ENCODE measurements at places on chromosomes 4 and X.
A peak's percentile ranks its signal among the peaks of the same experiment; 100 is the strongest.

- peak; percentile 96 for DNase-seq
These were observed 7.2 kb downstream of the TBC1D14 start for GRCh38 chr4:6916587-6917460.

DNA sequence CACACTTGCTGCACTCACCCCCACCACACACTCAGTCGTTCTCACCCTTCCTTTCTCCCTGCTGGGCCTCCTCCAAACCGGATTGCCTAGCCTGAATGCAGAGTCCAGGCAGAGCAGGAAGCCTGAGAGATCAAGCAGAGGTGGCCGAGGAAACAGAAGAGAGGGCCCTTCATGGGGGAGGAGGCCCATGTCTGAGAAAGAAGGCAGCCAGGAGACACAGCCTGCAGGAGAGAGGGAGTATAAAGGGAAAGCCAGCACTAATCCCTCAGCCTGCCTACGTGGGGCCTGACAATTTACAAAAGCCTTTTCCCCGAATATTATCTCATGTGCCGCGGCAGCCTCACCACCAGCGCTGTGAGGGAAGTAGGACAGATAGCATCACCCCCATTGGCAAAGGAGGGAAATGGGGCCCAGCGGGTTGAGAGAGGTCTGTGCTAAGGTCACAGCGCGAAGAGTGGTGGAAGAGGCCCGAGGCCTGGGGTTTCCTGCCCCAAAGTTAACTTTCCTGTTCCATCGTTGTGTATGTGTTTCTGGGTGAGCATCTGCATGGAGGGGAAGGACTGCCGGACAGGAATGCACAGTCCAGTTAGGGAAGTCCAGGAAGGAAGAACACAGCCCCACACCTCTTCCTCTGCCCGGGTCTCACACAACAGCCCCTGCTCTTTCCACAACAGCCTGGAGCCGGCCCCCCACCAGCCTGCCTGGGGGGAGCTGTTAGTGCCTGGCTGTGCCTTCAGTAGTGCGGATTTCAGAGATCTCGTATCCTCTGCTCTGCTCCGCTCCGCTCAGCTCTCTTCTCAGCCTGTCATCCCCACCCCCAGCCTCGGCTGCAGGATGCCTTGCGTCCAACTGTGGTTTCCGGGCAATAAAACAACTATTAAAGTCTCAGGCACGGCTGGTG lies 50.9 kb upstream of the BCOR start:
- DNase-seq: peak; percentile 80

- DNase-seq: no peak
These were observed 113.2 kb upstream of the SPRY1 start for GRCh38 chr4:123283371-123283895.

DNA sequence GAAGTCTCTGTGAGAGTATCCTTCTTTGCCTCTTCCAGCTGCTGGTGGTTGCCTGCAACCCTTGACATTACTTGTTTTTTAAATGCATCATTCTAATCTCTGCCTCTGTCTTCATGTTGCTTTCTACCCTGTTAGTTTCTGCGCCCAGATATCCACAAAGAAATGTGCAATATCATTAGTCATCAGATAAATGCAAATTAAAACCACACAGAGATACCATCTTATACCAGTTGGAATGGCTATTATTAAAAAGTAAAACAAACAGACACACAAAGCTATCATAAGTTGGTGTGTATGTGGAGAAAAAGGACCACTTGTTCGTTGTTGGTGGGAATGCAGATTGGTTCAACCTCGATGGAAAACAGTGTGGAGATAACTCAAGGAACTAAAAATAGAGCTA lies 517.4 kb downstream of the FAT4 start:
- no peak for DNase-seq

GRCh38 chr4:158209825-158210807 lies at the start of gene TMEM144:
TSS of gene TMEM144 (plus strand) at chr4:158210486. CDS start at chr4:158212668, 2,182 bp downstream.
- peak; percentile 95 for DNase-seq

DNA sequence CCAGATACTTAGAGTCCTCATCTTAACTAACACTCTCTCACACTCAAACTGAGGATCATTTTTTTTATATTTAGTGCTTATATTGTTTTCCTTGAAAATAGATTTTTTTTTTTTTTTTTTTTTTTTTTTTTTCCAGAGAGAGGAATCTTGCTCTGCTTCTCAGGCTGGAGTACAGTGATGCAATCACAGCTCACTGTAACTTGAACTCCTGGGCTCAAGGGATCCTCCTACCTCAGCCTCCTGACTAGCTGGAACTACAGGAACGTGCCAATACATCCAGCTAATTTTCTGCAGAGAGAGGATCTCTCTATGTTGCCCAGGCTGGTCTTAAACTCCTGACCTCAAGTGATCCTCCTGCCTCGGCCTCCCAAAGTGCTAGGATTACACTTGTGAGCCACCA lies 650.3 kb upstream of the ATOH1 start:
- no peak for DNase-seq

DNA sequence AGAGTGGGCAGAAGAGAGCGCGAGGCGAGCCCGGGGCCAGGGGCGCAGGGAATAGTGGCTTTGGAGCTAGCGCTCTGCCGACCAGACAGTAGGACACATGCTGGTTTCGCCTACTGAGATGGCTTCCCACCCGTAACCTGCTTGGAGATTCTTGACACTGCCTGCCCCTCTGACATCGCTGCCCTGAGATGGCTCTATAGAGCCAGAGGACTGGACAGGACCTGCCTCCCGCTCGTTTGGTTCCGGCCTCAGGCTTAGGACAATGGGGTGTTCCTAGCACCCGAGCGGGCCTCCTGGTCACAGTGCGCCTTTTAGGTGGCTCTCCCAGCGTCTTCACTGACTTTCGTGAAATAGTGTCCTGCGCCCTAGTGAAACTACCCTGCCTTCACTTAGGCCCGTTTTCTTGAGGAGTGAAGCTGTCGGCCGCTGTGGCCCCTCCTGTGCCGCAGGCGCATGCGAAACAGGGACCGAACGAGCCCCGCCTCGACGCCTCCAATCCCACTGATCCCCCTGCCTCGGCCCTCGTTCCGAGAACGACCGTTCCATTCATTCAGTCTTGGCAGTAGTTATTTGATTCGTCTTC lies 608 bp downstream of the TAF1 start:
- DNase-seq: peak; percentile 34

DNA sequence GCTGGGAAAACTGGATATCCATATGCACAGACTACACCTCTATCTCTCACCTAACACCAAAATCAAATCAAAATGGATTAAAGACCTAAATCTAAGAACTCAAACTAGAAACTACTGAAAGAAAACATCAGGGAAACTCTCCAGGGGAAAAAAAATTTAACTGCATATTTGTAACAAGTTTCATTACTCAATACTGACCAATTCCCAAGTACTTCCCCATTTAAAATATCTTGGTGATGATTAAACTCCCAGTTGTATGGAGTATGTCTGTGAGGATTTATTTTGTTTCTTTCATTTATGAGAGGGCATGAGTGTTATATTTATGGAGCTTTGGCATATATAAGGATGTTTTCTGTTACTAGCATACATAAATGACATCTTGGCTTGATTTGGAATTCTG lies 112.3 kb upstream of the IL15 start:
- DNase-seq: no peak

DNA sequence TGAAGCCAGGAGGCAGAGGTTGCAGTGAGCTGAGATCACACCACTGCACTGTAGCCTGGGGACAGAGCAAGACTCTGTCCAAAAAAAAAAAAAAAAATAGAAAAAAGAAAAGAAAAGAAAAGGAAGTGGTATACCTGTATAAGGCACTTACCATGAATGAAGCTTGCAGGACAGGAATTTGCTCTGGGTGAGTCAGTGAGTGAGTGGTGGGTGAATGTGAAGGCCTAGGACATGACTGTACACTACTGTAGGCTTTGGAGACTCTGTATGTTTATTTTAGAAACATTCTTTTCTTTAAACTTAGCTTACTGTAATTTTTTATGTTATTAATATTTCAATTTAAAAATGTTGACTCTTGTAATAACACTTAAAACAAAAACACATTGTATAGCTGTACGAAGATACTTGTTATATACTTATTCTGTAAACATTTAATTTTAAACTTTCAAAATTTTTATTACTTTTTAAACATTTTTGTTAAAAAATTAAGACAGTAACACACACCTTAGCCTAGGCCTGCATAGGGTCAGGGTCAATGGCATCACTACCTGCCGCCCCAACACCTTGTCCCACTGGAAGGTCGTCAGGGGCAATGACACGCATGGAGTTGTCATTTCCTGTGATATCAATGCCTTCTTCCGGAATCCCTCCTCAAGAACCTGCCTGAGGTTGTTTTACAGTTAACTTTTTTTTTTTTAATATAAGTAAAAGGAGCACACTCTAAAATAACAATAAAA lies 78.7 kb downstream of the CLNK start:
- no peak for DNase-seq

GRCh38 chrX:31440546-31440945 lies 368.7 kb upstream of the FTHL17 start:
- DNase-seq: no peak

GRCh38 chr4:105461621-105462382 lies 12.1 kb downstream of the PPA2 start:
- DNase-seq: peak; percentile 79

GRCh38 chr4:44817930-44818329 lies 91.6 kb upstream of the GNPDA2 start:
- no peak for DNase-seq

DNA sequence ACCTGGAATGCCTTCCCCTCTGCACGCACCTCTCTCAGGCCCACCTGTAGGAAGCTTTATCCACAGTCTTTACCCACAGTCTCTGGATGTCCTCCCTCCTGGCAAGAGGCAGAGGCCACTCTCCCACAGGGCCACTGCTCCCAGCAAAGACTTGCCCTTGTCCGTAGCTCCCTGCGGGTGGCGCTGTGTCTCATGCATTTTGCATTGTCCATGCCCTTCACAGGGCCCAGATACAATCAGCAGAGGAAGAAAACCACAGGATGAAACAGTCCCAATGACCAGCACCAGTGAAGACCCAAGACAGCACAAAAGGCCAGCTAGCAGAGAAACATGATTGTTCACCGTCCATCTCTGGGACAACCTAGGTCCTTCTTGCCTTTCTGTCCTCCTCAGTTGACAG lies 2.1 kb upstream of the NSG1 start:
- peak; percentile 31 for DNase-seq

- no peak for DNase-seq
These were observed 19.3 kb downstream of the GPR143 start for GRCh38 chrX:9746148-9746888.

DNA sequence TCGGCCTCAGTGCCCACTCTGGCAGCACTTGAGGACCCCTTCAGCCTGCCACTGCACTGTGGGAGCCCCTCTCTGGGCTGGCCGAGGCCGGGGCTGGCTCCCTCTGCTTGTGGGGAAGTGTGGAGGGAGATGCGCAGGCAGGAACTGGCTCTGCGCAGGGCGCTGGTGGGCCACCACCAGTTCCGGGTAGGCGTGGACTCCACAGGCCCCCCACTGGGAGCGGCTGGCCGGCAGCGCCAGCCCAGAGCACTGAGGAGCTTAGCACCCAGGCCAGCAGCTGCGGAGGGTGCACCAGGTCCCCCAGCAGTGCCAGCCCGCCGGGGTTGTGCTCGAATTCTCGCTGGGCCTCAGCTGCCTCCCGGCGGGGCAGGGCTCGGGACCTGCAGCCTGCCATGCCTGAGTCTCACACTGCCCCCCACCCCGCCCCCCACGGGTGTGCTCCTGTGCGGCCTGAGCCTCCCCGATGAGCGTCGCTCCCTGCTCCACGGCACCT lies 216.9 kb upstream of the TACR3 start:
- no peak for DNase-seq

GRCh38 chrX:52556741-52557140 lies 39.9 kb upstream of the XAGE1B start:
- no peak for DNase-seq

DNA sequence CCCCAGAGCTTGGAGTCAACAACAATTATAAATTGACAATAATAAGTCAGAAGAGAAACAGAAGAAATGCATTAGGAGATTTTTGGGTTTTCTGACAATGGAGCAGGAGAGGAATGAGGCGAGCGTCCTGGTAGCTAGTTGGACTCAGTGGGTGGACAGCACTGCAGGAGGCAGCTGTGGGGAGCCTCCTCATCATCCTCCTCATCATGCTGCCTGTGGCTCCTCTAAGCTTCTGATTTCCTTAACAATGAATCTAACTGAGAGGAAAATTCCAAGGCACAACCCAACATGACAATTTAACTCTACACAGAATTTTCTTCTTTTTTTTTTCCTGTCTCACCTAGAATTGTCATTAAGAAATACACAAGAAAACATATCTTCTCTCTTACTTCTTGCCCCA lies 357.1 kb upstream of the NOCT start:
- no peak for DNase-seq

GRCh38 chr4:143347484-143348111 lies 10.9 kb downstream of the GAB1 start:
- DNase-seq: no peak

- no peak for DNase-seq
These were observed 64.8 kb upstream of the RBPJ start for GRCh38 chr4:26255989-26256388.

- no peak for DNase-seq
These were observed 64.2 kb downstream of the IRF2 start for GRCh38 chr4:184409911-184410692.

DNA sequence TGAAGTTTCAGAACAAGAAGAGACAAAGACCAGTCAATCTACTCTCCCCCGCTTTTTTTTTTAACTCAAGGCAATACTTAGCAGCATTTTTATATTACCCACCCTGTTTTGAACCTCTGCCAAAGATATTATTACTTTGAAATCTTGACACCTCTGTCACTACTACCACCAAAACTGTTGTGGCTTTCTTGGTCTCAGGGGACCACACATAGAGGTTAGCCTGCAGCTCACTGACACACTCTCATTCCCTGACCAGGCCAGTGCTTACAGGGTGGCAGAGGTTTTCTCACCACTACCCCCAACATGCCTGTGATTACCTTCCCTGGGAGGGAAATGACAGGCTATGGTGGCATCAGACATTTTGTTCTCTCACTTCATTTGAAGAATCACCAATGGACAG lies 137.4 kb upstream of the STIM2 start:
- DNase-seq: no peak

DNA sequence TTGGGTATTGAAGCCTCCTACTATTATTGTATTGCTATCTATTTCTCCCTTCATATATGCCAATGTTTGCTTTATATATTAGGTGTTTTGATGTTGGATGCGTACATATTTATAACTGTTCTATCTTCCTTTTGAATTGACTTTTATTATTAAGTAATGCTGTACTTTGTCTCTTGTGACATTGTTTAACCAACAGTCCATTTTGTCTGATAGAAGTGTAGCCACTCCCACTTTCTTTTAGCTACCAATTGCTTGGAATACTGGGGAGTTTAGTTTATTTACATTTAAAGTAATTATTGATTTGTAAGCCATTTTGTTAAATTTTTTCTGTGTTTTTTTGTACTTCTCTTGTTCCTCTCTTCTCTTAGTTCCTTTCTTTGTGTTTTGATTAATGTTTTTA lies 195.9 kb downstream of the GC start:
- DNase-seq: no peak
